ENCODE measurements at places on chromosomes 13 and 19. TPM values are rescaled to one million over a fixed set of nuclear protein-coding genes. Genes with fewer than 3 reads are reported as not detected.

DNA sequence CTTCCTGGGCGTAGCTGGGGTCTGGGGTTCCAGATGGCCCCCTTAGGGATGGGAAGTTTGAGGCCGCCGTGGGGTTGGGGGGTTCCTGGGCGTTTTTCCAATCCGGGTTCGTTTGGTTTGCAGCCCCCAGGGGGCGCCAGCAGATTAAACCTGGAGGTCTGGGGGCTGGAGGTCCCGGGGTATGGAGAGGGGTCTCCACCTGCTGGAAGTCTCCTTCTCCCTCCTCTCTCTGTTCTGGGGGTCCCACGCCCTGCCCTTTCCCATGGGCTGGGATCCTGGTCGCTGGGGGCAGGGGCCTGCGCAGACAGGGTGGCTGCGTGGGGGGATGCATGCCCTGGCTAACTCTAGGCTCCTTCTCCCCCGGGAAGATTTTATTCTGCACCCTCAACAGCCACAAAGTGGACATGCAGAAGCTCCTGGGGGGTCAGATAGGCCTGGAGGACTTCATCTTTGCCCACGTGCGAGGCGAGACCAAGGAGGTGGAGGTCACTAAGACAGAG lies 899 bp downstream of the GIPC3 start:
- no peak for DNase-seq

DNA sequence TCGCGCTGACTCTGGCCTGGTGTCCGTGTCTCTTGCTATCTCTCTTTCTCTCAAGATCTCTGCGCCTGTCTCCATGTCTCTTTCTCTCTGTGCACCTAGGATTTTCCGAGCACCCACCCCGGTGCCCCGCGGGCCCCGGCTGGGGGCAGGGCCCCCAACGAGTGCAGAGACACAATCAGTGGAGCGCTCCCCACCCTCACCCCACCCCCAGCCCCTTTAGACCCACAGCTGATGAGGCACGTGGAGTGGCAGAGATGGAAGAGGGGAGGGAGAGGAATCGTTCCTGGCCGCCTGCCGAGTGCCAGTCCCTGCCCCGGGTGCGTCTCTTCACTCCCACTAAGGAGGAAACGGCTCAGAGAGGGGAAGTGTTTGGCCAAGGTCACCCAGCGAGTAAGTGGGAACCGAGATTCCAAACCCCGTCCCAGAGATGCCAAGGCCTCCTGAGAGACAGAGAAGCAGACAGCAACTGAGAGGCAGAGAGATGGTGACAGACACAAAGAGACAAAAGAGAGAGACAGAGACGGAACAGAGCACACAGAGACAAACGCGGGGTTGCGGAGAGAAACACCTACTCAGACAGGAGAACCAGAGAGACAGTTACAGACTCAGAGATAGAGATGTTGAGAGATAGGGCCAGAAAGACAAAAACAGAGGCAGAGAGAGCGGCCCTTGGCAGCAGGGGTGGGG lies 626 bp upstream of the BCL3 start:
- no peak for DNase-seq

DNA sequence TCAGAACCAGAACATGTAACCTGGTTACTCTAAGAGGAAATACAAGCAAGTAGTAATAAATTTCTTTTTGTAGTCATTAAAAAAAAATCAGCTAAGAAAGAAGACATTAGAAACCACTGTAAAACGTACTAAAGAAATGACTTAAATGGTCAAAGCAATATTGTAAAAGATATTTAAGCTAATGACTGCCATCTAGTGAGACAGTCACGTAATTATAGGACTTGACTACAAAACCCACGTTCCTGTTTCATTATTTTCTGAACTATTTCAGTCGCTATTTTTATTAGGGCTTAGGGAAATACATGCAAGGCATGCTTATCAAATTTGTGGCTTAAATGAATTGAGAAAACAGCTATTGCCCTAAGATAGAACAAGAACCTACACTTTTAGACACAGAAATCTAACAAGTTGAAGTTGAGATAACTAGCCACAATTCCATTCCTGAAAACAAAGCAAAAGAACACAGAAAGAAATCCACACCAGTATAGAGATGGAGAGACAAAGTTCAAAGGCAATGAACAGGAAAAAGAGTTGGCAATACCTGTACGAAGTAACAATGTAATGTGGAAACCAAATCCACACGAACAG lies 17.9 kb downstream of the ALG5 start:
- no peak for DNase-seq

- no peak for DNase-seq
These were observed 29.0 kb downstream of the CKM start for GRCh38 chr19:45293682-45294081.

DNA sequence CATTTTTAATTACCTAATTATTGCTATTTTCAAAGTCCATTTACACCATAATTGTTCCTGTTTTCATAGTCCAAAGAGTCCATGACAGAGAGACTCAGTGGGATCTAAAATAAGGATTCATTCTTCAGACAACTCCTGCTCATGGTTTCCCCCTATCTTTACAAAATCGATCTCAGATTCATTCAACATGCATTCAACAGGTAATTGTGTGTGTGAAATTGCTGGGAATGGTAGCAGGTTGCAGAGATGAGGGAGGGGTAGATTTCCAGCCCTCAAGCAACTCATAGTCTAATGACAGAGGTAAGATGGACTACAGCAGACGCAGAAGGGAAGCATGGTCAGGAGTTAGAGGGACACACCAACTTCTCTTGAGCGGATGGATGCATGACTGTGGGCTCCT lies 138.1 kb downstream of the TSHZ3 start:
- DNase-seq: no peak

DNA sequence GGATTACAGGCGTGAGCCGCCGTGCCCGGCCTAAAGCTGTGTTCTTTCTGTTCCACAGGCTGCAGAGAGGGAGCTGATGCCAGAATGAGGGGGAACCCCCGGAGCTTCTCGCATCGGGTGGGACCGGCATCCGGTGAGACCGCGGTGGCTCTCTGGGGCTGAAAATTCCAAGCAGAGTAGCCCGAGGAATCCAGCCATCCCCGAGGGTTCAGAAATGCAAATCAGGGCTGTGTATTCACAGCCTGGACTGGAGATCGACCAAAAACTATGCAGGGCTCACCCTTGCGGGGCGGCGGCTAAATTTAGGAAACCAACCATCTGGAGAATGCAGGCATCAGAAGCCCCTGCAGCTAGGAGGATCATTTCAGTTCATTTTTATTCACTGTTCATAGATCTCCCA lies 99.2 kb downstream of the GNG7 start:
- no peak for DNase-seq

GRCh38 chr19:46254776-46255175 lies 25.2 kb downstream of the IGFL1 start:
- no peak for DNase-seq

- DNase-seq: no peak
These were observed 4.1 kb downstream of the POP4 start for GRCh38 chr19:29610213-29610573.

GRCh38 chr13:73054712-73055111 lies 4.1 kb upstream of the KLF5 start:
- DNase-seq: no peak

GRCh38 chr13:77291774-77292173 lies 35.1 kb downstream of the MYCBP2 start:
- no peak for DNase-seq

GRCh38 chr19:869245-870177 lies 10.0 kb downstream of the CFD start:
- peak; percentile 96 for DNase-seq

- DNase-seq: no peak
These were observed 21.1 kb downstream of the ZNF473 start for GRCh38 chr19:50046649-50047503.

DNA sequence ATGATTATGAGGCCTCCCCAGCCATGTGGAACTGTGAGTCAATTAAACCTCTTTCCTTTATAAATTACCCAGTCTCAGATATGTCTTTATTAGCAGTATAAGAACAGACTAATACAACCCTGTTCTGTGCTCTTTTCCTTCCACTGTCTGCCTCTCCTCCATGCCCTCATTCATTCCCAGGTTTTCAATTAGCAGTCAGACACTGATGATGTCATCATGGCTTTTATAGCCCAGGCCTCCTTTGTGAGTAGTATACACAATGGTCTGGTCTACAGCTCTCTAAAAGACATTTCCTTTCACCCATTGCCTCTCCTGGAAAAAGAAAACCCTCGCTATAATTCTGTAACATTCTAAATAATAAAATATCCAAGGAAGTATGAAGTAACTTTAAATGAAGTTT lies 25.5 kb downstream of the FGF14 start:
- no peak for DNase-seq

GRCh38 chr13:80000684-80001509 lies 340.0 kb downstream of the SPRY2 start:
- DNase-seq: no peak

GRCh38 chr19:16436780-16437332 lies 34.9 kb downstream of the EPS15L1 start:
- no peak for DNase-seq

- DNase-seq: no peak
These were observed 1068.1 kb upstream of the PCDH20 start for GRCh38 chr13:62483774-62484173.

GRCh38 chr13:83666141-83666540 lies 216.1 kb downstream of the SLITRK1 start:
- DNase-seq: no peak

- DNase-seq: no peak
These were observed 180.8 kb upstream of the RFC3 start for GRCh38 chr13:33636955-33637670.

DNA sequence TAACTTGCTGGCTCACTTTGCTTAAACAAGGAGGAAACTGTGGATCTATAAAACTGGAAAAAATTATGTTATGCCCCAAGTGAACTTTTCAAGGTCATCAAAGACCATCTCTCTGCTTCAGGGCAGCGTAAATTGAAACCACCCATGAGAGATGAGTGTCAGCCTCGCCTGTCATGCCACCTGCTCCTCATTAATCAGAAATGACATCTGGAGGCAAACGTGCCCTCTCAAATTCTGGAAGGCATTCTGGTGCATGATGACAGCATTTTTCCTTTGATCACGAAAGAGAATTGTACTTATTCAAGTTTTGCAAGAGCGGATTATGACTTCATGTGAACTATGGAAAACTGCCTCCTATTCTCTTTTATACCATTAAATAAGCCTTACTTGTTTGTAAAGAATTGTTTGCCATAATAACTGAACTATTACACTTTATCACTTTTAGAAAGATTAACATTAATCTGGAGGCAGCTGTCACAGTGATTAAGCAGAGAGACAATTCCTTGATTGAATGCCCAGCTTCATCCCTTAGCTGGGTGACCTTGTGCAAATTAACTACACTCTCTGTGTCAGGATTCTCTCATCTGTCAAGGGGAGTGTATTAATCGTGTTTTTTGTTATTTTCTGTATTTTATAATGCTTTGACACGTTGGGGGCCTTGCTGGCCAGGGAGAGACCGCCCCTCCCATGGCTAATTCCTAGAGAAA lies 17.0 kb upstream of the SACS start:
- no peak for DNase-seq

DNA sequence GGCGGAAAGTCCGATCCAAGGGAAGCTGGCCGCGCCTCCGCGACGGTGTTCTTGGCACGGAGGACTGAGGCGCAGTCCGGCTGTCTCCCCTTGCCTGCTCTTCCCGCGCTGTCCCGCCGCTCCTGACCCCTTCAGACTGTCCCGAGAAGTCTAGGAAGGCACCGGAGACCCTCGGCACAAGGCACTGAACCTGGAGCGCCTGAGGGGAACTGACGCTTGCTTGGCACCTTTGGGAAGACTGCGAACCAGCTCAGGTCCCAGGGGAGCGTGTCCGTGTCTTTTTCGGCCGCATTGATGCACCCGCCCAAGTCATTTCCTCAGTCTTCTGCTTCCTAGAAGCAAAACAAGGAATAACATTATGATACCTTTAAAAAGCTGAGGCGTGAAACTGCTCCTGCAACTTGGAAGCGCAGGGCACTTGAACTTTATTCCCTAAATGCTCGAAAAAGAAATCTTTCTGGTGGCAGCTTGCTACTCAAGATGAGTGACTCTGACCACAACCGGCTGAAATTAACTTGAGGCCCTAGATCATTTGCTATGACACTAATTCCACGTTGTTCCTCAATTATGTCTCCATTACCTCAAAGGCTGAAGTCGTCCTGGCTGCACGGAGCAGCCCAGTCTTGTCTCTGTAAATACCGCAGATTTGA lies 735 bp upstream of the FLT1 start:
- no peak for DNase-seq

GRCh38 chr19:1901940-1902404 lies 3.2 kb upstream of the ADAT3 start:
- DNase-seq: no peak

- DNase-seq: no peak
These were observed 187.9 kb downstream of the KATNAL1 start for GRCh38 chr13:30119476-30119875.

DNA sequence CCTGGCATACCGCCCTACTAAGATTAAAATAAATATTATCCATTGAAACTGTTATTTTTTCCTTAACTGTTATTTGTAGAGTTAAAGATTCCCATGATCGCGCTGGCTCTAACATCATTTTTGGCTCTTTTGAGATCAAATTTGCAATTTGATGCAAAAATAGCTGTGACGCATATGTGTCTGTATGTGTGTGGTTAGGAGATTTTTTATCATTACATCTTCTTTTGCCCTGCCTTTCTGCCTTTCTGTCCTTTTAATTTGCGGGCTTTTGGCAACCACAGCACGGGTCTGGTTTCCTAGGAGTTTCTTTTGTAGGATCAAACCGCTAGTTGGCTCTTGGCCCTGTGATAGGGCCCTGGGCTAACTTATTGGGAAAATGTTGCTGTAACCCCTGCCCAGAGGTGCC lies 37.3 kb upstream of the ALOX5AP start:
- no peak for DNase-seq

GRCh38 chr13:95382916-95383315 lies 81.7 kb upstream of the ABCC4 start:
- no peak for DNase-seq

DNA sequence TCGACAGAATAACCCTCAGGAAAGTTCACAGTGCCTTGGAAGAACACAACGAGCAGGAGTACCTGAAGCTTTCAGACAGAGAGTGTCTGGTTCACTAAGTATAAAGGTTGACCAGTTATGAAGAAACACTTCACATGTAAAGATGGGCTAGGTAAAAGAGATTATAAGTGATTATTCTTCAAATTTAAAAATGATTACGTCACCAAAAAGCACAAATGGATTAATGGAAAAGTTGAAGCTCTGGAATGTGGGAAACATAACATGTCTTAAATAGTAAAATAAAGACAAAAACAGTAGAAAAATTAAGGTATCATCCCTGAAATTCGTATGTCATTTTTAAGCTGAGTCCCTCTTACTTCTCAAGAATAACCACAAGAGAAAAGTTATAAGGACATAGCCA lies 643.9 kb upstream of the KLF12 start:
- DNase-seq: no peak

FCHO1 gene
- 2.9 TPM for total RNA-seq

DENND1C gene
- total RNA-seq: 2.8 TPM

C1QTNF9 gene
- 0.32 TPM for total RNA-seq

IGFL3 gene
- total RNA-seq: not detected

PSG11 gene
- total RNA-seq: not detected

NCR1 gene
- total RNA-seq: 0.33 TPM

CACNA1A gene
- total RNA-seq: 0.33 TPM

CATSPERD gene
- 0.19 TPM for total RNA-seq

GIPC3 gene
- 17.5 TPM for total RNA-seq

GPC6 gene
- total RNA-seq: 14.9 TPM

MYO9B gene
- 55.2 TPM for total RNA-seq

KLF1 gene
- total RNA-seq: not detected

All from esophagus muscularis mucosa (tissue), 4 donors.